ENCODE measurements at places on chromosomes 16 and 17.

DNA sequence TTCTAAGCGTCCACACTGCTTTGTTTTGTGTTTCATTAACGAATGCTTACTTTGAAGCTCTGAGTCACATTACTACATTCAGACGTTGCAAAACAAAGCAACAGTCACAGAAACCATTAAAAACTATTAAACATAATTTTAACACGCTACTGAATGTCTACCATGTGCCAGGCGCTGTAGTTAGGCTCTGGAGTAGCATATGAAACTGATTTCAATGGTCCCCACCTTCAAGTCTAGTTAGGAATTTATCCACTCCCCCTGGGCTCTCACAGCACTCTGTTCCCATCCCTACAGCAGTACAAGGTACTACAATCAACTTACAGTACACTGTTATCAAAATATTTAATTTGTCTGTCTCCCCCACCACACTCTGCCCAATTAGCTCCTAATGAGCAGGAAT is 631 bp downstream of the UTP6 start:
- peak; percentile 29 for DNase-seq

DNA sequence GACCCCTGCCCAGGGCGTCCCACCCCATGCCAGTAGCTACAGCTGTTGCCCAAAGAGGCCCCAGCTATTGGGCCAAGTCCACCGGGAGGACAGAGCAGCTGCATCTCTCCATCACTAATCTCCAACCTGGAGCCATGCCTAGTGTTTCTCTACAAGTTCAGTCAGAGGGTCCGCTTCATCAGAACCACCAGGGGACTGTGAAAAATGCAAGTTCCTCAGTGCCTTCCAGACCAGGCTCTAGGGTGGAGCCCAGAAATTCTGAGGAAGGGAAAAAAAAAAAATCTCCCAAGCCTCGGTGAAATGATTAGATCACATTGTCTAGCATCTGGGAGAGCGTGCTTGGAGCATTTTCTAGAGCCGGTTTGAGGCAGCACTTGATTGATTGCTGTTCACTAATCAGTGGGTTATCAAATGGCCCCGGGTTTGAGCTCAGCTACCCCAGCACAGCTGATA is 22.4 kb upstream of the HERPUD1 start:
- no peak for DNase-seq

DNA sequence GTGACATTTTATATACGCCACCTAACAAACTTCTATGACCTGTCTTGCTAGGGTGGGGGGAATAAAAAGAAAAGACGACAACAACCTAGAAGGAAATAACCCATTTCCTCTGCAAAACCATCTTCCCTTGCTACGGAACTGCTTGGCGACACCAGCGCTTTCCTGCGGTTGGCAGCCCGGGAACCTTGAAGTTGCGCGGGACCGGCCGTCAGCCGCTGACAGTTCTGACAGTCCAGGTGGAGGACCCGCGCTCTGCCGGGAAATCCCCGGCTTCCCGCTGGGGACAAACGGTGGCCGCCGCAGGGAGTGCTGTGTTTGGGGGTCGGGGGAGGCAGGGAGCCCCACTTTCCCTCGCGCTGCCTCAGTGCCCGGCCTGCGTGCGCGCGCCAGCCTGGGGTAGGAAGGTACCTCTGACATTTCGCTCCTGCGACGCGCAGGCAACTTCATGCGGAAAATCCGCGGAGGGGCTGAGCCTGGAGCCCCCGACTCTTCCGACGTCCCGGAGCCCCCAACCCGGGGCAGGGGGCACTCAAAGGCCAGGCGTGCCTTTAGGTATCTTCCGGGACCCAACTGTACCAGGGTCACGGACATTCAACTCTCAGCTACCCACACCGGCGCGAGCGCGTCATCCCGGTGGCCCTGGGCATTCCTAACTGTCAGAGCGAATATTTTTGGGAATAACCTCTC is 516 bp downstream of the SLC16A6 start:
- DNase-seq: no peak

- DNase-seq: peak; percentile 80
Observed at GRCh38 chr17:44086364-44087311, 16.1 kb downstream of the G6PC3 start.

DNA sequence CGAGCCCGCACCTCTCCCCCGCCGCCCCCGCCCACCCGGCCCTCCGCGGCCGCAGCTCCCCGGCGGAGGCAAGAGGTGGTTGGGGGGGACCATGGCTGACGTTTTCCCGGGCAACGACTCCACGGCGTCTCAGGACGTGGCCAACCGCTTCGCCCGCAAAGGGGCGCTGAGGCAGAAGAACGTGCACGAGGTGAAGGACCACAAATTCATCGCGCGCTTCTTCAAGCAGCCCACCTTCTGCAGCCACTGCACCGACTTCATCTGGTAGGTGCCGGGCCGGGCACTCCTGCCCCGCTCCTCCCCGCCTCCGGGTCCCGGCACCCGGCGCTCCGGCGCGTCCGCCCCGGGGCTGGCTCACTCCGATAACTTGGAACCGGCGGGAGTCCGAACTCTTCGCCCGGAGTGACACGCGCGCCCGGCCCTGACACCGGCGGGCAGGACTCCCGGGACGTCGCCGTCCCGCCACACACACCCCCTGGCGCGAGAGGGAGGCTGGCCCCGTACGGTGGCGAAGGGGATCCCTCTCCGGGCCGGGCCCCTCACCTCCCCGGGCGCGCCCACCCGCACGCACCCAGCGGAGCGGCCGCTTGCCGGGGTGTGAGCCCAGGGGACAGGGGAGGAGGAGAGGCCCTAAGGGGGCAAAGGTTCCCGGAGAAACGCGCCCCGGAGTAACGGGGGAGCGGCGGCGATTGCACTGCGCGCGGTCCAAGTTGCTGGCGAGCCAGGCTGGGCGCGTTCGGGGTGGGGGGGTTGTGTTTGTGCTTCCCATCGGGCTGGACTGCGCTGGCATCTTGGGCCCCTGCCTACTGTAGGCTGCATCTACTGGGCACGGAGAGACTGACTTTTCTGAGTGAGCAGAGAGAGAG is 581 bp downstream of the PRKCA start:
- DNase-seq: peak; percentile 60

DNA sequence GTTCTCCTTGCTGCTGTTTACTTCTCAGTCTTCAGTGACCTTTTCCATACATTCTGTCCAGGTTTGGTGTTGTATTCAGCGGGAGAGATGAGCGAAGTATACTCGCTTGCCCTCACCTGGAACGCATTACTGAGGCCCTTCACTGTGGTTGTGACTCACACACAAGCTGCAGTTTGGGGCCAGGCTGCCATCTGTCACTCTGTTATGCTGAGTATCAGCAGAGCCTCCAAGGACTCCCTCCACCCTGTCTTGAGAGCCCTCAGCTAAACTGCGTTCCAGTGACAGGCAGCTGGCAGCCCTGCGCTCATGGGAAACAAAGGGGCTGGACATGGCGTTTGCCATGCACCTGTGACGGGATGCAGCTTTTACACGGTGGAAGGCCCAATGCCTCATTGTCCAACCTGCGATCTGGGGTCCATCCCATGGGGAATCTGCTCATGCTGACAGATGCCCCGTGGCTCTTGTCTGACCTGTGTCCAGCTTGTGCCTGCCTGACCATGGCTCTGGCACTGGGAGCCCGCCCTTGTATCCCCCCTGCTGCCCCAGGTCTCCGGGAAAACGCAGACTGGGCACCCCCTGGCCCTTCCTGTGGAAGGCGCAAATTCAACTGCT is 6.5 kb upstream of the ZNF778 start:
- no peak for DNase-seq

DNA sequence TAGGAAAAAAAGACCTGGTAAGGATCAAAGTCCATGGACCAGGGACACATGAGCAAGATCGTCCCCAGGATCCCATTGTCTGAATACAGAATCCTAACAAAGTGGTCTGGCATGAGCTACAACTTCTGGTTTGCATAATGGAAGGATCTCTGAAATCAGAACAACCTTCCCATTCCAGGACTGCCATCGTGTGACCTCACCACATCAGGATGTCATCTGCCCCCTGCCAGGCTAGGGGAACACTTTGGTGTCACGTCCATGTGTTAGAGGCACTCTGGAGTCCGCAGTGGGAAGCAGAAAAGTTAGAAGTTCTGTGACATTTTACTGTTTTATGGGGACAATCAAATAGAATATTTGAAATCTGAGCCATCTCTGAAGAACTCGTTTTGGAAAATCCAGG is 160.7 kb downstream of the RGS9 start:
- DNase-seq: no peak

GRCh38 chr17:40069751-40070708 is 7.3 kb downstream of the THRA start:
- peak; percentile 56 for DNase-seq

- DNase-seq: peak; percentile 72
Observed at GRCh38 chr17:59761385-59762048, 54.1 kb downstream of the VMP1 start.

- no peak for DNase-seq
Observed at GRCh38 chr16:14017886-14018285, 53.2 kb upstream of the MRTFB start.

GRCh38 chr17:67606471-67606870 is 111.3 kb upstream of the NOL11 start:
- peak; percentile 21 for DNase-seq

DNA sequence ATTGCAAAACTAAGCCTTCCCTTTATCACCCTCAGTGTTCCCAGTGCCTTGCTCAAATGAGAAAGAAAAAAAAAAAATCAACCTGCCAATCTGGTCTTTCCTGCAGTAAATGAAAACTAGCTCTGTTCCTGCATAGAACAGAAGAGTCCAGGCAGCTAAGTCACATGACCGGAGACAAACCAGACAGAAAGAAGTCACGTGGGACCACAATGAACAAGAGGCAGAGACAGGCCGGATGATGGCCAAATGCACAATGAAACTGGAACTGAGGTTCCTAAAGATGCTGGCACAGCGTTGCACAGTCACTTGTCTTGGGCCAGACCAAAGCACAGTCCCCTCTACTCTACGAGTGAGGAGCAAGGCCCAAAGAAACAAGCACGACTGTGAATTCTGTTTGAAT is 172.5 kb downstream of the GRIN2A start:
- DNase-seq: no peak

GRCh38 chr16:21236831-21237230 is 3.3 kb downstream of the ANKS4B start:
- no peak for DNase-seq

DNA sequence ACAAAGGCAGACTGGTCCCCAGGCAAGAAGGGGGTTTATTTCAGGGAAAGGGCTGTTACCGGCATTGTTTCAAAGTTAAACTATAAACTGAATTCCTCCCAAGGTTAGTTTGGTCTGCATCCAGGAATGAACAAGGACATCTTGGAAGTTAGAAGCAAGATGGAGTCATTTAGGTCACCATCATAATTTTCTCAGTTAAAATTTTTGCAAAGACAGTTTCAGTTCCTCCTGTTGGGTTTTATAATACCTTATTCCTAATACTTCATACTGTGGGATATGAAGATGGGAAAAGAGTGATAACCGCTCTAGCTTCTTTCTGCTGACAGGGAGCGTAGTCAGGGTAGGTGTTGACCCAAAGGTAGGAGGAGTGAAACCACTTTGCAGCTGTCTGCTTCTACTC is 24.8 kb downstream of the PMM2 start:
- DNase-seq: no peak

DNA sequence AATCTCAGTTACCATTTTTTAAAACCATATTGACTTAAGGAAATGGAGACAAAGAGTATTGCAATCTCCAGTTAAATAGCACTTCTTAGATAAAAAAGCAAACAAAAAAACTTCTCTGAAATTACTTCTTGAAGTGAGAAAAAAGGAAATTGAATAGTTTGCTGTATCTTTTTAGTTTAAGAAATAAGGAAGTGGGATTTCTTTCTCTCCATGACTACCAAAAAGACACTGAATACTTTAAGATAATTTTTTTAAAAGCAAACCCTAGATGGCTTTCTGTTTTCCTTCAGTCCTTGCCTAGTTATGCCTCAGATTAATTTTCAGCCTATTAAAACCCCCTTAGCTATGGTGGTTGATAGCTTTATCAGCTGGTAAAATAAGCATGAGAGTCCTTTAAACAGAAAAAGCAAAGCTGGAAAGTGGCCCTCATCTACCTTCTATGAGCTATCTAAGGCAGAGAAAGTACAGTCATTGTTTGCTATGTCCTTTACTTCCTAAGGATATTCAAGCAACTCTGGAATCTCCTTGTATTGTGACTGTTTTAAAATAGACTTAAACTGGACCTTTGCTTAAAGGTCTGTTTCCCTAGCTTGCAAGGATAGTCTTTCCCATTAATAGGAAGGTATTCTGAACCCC is 28.6 kb downstream of the TPPP3 start:
- no peak for DNase-seq

GRCh38 chr16:12225255-12225654 is 248.7 kb downstream of the SNX29 start:
- no peak for DNase-seq

DNA sequence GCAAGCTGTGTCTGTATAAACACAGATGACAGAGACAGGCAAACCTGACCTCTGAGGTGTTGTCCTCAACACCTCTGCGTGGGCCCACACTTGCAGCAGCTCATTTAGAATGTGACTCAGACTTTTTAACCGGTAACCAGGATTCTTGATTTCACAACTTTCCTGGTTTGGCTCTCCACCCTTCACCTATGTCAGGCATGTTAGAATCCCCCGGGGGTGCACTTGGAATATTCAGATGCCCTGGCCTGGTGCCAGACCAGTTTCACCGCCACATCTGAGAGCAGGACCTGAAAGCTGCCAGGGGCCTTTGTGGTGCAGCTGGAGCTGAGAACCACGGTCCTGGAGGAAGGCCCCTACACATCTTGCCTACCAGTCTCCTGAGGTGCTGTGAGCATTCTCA is 4.8 kb downstream of the DHODH start:
- peak; percentile 30 for DNase-seq

DNA sequence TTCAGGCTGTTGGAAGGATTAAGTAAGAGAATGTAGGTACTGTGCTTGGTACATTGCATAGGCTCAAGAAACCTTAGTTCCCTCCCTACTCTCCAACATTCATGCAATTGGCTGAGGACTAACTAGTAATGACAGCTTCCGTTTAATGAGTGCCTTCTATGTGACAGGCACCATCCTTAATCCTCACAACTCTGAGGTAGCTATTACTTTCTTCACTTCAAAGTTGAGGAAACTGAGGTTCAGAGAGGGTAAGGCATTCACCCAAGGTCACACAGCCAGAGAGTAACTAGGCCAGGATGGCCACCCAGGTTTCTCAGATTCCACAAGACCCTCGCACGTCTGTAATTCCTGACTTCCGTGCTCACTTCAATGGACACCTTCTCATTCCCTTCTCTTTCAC is 22.2 kb downstream of the UNC119 start:
- no peak for DNase-seq

DNA sequence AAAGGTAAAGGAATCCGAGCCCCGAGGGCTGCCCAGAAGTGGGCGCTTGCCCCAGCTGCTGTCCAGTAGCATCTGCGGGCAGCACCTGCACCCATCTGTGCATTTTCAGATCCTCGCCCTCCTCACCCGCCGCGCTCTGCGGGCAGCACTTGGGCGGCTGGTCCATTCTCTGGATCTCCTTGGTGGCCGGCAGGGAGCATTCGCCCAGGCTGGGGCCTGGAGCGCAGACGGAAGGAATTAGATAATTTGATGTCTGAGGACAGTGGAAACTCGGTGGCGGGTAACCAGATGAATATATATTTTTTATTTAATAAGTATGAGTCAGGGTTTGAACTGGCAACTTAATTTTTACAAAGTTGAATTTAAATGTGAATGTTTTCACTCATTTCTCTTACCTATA is 88.5 kb downstream of the NPIPB11 start:
- no peak for DNase-seq

- no peak for DNase-seq
Observed at GRCh38 chr17:79298799-79299198, 224.2 kb downstream of the ENGASE start.
